Sciatic nerve (tissue), 2 donors: ENCODE measurements at places on chromosomes 1 and 21. TPM values are rescaled to one million over a fixed set of nuclear protein-coding genes. Genes with fewer than 3 reads are reported as not detected.

Gene TNN
- 1.1 TPM for total RNA-seq

Gene S1PR1
- 64.7 TPM for total RNA-seq

Gene DNASE2B
- total RNA-seq: not detected

Gene INAVA
- total RNA-seq: 0.45 TPM

Gene TNNT2
- total RNA-seq: 63.7 TPM

Gene CYP4A11
- 0.36 TPM for total RNA-seq

Gene FNDC10
- total RNA-seq: 2.4 TPM

Gene CFAP126
- 0.49 TPM for total RNA-seq

Gene ITLN2
- not detected for total RNA-seq

Gene LCE2A
- total RNA-seq: not detected

Gene RGS1
- total RNA-seq: 137 TPM

Gene ZNF683
- total RNA-seq: 0.31 TPM

Gene SOX13
- total RNA-seq: 56.3 TPM

Gene B4GALT2
- total RNA-seq: 26.5 TPM

Gene GIPC2
- total RNA-seq: 4.0 TPM

Gene SPAG17
- 0.89 TPM for total RNA-seq

Gene S100B
- total RNA-seq: 1,180 TPM

Gene IFI44
- total RNA-seq: 38.9 TPM

Gene MYBPH
- not detected for total RNA-seq

Gene UQCRHL
- total RNA-seq: 1.5 TPM

Gene PRKAA2
- 13.3 TPM for total RNA-seq

Gene MNDA
- 27.8 TPM for total RNA-seq

Gene ANXA9
- total RNA-seq: 5.6 TPM

Gene DFFB
- 9.3 TPM for total RNA-seq

Gene RASAL2
- total RNA-seq: 42.6 TPM

Gene TMEM200B
- total RNA-seq: 24.6 TPM

Gene WNT2B
- 10.9 TPM for total RNA-seq

Gene CLIC4
- total RNA-seq: 387 TPM

Gene PGBD5
- total RNA-seq: 6.6 TPM

Gene NFYC
- 46.7 TPM for total RNA-seq

Gene FGR
- total RNA-seq: 15.3 TPM

Gene AGMAT
- total RNA-seq: 0.18 TPM

Gene SLC25A34
- total RNA-seq: 1.6 TPM

Gene DYNLT5
- total RNA-seq: 9.0 TPM

Gene CD52
- total RNA-seq: 13.2 TPM

Gene S100PBP
- total RNA-seq: 59.8 TPM

Gene FNDC5
- 1.6 TPM for total RNA-seq

Gene SLAMF7
- total RNA-seq: 1.6 TPM

Gene PKP1
- 8.2 TPM for total RNA-seq

Gene PUSL1
- 11.3 TPM for total RNA-seq

Gene RAD54L
- total RNA-seq: 1.8 TPM

Gene F13B
- total RNA-seq: not detected

Gene NKAIN1
- 0.13 TPM for total RNA-seq

Gene RUNX1
- total RNA-seq: 109 TPM

Gene RPE65
- total RNA-seq: not detected

Gene HRNR
- not detected for total RNA-seq

Gene LSM10
- 27.7 TPM for total RNA-seq

Gene ETNK2
- 13.7 TPM for total RNA-seq
